Stimulated activated CD8-positive, alpha-beta memory T cell treated with anti-CD3 and anti-CD28 coated beads, Interleukin-7, amount 100 ng/mL, for 1 hour (primary cell): ENCODE measurements at places on chromosomes 5 and 9.

- no peak for DNase-seq
Measured at GRCh38 chr9:99809586-99810319, 11.9 kb upstream of the NR4A3 start.

DNA sequence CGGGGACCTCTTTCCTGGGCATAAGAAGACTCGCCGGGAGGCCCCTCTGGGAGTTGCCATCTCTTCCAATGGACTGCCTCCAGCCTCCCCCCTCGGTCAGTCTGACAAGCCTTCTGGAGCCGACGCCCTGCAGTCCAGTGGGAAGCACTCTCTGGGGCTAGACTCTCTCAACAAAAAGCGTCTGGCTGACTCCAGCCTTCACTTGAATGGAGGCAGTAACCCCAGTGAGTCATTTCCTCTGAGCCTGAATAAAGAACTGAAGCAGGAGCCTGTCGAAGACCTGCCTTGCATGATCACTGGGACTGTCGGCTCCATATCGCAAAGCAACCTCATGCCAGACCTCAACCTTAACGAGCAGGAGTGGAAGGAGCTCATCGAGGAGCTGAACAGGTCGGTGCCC is 28.4 kb upstream of the LTC4S start:
- DNase-seq = no peak

GRCh38 chr9:121115466-121115865 is 40.7 kb downstream of the CNTRL start:
- no peak for DNase-seq

- no peak for DNase-seq
Measured at GRCh38 chr9:37292896-37293295, 129.6 kb upstream of the GRHPR start.

- no peak for DNase-seq
Measured at GRCh38 chr9:13860946-13861640, 452.8 kb downstream of the NFIB start.

GRCh38 chr9:125119643-125120286 is 23.6 kb downstream of the SCAI start:
- no peak for DNase-seq

DNA sequence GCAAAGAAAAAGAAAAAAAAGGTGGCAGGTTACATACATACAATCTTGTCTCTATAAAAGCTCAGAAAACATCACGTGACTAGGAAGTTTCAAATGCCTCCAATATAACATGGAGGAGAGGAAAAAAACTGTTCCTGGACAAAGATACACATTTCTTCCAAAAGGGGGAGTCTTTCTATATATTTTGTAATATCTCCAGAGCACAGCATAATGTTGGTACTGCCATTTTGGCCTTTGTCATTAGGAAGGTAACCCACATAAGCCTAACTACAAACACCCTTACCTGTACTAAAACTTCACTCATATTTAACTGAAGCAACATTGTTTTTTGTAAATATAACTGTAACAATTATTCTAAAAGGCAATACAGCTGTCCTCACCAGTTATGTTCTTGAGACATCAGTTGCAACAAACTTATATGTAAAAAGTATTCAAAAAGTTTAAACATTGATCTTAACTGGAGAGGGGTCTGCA is 1.2 kb upstream of the BTF3 start:
- no peak for DNase-seq

DNA sequence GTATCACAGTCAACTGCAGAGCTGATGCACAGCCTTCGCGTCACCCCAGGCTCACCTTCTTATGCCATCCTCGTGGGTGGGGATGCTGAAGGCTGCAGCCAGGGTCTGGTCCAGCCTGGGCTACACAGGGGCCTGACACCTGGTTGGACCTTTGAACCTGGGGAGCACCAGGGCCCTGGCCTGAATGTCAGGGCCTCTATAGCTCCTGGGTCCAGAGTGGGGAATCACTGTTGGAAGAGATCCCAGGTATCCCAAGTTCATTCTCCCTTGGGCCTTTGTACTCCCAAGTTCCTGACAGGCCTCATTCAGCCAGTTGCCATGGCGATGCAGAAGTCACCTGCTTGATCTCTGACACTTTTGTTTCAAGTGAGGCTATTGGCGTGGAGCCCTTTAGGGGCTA is 43.8 kb downstream of the ZNF618 start:
- DNase-seq = no peak

DNA sequence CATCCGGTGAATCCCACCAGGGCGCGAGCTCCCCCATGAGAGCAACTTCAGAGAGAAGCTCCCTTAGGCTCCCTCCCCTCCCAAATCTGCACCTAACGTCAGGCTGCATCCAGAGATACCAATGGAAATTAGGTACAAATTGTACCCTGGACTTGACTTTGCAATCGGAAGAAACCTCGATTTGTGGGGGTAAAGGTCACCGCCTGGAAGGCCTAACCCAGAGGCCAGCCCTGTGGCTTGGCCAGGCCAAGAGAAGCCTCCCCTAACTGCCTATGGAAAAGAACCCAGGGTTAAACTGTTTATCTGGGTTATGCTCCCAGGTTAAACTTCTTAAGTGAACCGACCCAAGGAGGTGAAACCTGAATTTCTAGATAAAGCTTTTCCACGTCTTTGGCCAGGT is 80.4 kb downstream of the GTF3C4 start:
- no peak for DNase-seq

DNA sequence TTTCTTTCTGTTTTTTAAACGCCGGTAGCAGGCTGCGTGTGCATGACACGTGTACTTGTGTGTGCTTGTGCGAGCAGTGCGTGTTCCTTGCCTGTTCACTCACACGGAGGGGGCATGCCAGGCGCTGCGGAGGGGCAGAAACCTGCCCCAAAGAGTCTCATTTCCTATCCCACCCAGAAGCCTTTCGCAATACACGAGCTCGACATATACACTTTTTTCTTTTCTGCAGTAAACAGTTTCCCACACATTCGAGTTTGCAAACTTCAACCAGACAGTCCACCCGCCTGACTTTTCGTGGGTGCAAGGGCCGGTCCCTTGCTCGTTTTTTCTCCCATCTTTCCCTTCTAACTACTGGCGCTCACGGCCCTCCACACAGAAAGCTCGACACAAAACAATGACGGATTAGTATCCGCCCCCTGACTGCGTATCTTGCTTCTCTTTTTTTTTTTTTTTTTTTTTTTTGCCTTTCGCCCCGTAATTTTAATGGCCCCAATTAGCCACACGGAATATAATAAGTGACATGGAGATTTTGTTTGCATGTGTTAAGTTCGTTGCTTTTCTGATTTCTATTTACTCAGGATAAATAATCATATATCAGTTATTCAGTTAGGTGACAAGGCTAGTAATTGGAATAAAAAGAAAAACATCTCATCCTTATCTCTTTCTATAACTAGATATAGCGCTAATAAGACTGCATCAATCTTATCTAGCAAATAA is 5.3 kb upstream of the OTP start:
- no peak for DNase-seq

DNA sequence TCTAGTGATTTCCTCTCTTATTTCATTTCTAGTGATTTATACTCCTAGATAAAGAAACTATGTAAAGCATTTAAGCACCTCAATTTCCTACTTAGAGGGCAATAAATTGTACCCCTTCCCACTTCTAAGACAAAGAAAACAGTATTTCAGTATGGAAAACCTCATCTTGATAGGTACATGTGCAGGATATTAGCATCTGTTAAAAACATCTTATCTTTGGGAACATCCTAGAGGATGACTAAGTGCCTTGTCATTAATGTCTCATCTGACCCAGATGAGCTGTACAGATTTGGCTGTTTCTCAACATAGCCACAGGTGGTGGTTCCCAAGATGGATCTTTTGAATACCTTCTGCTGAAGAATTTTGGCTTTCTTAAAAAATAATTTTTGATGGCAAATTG is 5.7 kb downstream of the MEGF10 start:
- no peak for DNase-seq

GRCh38 chr9:71783120-71783523 is 14.8 kb upstream of the CEMIP2 start:
- DNase-seq = peak; percentile 66

DNA sequence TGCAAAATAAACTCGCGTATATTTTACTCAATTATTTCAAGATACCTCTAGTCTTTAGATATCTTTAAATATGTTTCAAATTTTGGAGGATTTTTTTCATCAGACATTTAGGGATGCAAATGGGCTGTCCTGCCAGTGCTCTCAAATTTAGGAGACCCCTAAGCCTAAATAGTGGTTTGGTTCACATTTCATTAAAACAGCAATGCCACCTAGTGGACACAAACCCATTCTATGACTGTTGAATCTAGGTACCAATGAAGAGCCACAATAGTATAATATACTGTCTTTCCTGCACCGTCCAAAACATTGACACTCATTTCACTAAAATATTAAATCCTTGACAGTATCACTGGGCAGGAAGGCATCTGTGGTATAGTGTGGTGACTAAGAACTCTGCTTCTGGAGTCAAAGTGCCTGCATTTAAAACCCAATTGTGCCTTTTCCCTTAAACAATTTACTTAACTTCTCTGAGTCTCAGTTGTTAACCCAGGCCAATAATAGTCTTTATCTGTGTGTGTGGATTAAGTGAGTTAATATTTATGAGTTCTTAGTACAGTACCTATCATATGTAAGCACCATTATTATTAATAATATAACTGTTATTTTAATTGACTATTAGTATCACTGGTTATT is 148.0 kb downstream of the RORB start:
- DNase-seq = no peak
